ENCODE measurements at places on chromosomes 12 and 14.

- no peak for DNase-seq
Observed at GRCh38 chr12:2803635-2804392, 8.7 kb upstream of the ITFG2 start.

GRCh38 chr12:100141666-100141997 lies 1.0 kb downstream of the BLTP3B start:
- no peak for DNase-seq

DNA sequence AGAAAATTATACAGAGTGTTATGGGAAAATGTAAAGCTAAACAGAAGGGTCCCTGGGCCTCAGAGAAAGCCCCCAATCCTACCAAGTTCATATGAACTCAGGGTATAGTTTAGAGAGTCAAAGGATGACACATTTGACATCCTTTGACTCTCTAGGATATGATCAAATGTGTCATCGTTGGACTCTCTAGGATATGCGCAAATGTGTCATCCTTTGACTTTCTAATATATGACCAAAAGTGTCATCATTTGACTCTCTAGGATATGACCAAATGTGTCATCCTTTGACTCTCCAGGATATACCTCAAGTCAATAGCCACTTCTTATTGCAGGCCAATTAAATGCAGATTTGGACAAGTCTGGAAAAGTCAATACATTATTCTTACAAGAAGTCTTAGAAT lies 204.8 kb upstream of the IGF1 start:
- DNase-seq, result no peak

- no peak for DNase-seq
Observed at GRCh38 chr12:104219361-104219892, 3.8 kb downstream of the TXNRD1 start.

DNA sequence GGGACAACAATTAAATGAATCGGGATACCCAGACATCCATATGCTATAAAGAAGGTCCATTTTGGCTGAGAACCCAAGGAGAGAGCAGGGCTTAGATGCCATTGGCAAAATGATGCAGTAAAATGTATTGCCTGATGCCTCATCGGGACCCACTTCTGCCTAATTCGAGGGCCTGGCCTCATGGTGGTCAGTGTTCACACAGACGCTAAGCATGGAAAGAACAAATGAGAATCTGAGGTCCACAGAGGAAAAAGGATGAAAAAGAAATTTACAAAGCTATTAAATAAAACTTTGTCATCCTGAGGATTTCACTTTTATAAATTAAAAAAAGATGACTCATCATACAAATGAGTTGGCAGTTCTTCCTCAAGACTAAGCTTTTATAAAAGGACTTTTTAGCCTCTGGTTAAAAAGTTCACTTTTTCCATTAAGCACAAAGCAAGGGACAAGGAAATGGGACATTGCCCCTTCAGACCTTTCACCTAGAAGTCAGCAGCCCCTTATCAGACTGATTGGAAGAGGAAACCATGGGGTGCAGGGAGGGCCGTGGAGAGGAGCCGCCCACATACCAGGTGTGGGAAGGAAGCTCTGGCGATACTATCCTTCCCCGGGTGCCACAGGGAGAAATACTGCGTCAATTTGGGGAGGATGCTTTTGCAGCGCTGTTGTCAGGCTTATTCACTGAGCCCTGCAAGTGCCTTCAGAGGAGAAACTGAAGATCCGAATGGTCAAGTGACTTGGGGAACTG lies 176.0 kb downstream of the EGLN3 start:
- no peak for DNase-seq

- peak; percentile 7 for DNase-seq
Observed at GRCh38 chr12:3658327-3659163, 94.4 kb downstream of the CRACR2A start.

- no peak for DNase-seq
Observed at GRCh38 chr12:10016881-10017280, 6.5 kb downstream of the CLEC12B start.

DNA sequence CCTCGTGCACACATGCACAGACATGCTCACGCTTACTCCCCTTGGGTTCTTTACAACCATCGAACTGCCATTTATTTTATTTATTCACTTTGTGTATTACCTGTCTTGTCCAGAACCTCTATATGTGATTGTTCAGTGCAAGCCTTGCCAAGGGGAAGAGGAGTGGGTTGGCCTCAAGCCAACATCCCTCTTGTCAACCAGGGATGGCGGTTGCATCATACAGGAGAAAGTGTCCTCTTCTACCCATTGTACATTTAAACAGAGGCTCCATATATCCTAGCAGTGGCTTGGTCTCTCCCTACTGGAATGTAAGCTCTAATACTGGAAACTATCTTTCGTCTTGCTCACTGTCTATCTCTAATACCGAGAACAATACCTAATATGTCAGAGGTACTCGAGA lies 108.4 kb downstream of the C12orf42 start:
- DNase-seq, result no peak

GRCh38 chr12:95989504-95990123 lies 6.5 kb downstream of the HAL start:
- no peak for DNase-seq

DNA sequence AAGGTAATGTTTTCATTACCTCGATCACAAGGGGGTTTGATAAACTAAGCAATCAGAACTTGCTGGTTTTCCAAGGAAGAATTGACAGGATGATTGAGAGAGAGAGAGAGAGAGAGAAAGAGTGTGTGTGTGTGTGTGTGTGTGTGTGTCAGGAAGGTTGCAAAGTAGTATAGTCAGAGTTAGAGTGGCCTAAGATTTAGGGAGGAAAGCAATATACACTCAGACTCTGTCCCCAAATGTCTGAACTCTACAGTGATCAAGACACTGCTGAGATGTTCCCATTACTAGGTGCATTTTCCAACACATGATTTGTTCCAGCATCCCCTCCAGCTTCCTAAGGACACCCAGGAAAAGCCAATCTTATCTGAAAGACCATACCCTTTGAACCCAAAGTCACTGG lies 1074.1 kb downstream of the BCL11B start:
- DNase-seq, result no peak

GRCh38 chr12:95208678-95209077 lies 8.6 kb downstream of the FGD6 start:
- no peak for DNase-seq

DNA sequence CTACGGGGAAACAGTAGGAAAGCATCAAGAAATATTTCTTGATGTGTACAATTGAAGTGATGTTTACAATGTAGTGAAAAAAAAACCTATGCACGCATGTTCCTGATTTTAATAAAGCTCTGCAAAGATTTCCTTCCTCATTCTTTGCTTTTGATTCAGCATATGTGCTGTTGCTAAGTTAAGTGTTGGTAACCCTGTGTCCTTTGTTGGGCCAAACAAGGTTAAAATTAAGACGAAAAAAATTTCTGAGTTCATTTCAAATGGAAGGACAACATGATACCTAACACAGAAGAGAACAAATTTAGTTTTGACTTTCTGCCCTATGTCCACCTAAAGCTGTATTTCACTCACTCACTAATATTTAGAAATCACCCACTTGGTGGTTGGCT lies 62.8 kb downstream of the PPP2R5C start:
- DNase-seq, result no peak

DNA sequence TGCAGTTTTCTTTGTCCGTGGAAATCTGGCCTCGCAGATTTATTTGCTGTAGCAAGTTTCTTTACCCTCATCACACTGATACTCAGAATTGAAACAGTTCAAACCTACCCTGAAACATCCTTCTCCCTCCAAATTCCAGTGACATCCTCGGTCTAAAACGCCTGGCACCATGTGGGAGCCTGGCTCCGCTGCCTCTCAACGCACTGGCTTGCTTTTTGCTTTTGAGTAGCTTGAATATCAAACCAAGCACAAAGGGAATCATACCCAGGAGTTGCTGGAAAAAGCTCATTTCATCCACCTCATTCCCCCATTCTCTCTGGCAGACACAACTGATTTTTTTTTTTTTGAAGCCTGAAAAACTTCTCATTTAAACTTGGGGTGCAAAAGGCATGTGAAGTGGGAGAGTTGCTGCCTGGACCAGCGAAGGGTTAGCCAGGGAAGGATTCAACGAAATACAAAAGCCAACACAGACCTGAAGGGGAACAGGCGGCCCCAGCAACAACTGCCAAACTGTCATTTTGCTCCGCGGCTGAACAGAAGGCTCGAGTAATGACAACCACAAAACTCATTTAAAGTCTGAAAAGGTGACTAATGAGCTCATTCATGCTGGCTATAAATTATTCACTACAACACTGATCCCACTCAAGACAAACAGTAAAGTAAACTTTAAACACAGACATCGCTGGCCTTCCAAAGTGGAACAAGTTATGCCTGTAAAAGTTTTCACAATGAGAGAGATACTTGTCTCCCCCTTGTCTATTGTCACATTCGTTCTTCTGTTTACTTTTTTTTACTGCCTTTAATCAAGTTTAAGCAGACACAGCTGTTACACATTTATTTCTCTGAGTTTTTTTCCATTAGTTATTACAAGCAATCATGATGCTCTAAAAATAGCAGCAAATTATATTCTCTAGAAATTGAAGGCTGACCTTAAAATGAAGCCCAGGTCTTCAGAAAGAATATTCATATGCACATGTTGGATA lies 12.5 kb upstream of the FOXN3 start:
- DNase-seq, result no peak

Measured in CMK (cell line).